GM10248 (cell line): ENCODE measurements at places on chromosomes 11 and 22.

GRCh38 chr22:32024796-32025195, 18.3 kb upstream of the SLC5A1 start:
- no peak for DNase-seq

- DNase-seq: no peak
Observed at GRCh38 chr22:38734421-38735100, 21.2 kb downstream of the SUN2 start.

DNA sequence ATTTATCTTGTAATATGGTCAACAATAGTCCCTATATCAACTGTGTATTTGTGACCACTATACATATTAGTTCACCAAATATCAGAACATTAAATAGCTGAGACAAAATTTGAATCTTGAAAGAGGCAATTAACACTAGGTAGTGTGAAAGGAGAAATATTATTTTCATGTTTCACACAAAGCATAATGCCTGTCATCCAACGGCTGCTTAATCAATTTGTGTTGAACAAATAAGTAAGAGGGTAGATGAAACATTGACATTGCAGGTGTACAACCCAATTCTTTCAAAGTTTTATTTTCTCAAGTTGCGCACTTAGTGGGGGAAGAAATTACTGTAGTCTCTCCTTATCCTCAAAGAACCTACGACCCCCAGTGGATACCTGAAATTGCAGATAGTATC, 3.4 kb upstream of the OR8I2 start:
- no peak for DNase-seq

DNA sequence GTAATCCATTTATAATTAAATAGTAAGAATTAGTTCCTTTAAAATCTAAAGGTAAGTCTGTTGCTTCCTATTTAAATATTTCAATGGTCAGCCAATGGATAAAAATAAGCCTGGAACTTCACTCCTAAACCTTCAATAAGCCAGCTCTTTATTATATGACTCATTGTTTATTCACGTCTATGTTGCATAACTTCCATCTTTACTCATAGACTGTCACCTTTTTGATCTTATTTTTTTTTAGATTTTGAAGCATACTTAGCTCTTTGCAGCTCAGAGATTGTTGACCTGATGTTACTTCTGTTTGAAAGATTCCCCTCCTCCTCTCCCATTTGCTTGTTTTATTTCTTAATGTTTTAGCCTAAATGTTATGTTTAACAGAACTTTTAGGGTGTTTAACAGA, 1571.2 kb upstream of the RAG2 start:
- no peak for DNase-seq

- no peak for DNase-seq
Observed at GRCh38 chr22:30628491-30628890, 7.1 kb upstream of the SLC35E4 start.
